ENCODE measurements at places on chromosomes 16 and 17.

DNA sequence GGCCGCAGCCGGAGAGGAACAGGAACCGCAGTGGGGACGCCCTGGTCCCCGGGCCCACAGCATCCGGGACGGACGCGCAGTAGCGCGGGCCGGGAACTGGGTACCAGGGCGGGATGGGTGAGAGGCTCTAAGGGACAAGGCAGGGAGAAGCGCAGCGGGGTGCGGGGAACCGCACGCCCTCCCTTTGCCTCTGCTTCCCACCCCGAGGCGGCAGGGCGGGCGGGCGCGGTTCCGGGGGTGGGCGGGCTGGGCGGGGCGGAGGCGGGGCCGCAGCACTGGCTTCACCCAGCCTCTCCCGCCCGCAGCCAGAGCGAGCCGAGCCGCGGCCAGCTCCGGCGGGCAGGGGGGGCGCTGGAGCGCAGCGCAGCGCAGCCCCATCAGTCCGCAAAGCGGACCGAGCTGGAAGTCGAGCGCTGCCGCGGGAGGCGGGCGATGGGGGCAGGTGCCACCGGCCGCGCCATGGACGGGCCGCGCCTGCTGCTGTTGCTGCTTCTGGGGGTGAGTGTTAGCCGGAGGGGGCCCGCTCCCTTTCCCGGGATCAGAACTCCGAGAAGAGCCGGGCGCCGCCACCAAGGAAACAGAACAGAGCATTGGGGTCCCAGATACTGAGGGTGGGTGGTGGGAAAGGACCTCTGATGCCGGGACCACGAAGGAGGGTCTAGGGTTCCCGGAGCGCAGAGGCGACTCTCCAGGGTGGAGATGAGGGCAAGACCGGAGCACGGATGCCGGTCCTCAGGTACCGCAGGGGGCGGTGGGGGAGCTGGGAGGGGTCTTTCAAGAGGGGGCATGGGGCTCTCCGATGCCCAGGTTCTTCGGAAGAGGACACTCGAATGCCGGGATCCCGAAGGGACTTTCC, at the start of gene NGFR:
TSS of gene NGFR (plus strand) at position 308 of the 856 bp plus-strand sequence. CDS start at position 433, 125 bp downstream.
- DNase-seq, result peak; percentile 28

- DNase-seq, result no peak
Observed at GRCh38 chr17:76948726-76949342, 80.6 kb downstream of the MGAT5B start.

GRCh38 chr16:751152-752006, 9.2 kb upstream of the MSLN start:
- no peak for DNase-seq

- DNase-seq, result no peak
Observed at GRCh38 chr17:50458270-50458669, 10.4 kb downstream of the CHAD start.

DNA sequence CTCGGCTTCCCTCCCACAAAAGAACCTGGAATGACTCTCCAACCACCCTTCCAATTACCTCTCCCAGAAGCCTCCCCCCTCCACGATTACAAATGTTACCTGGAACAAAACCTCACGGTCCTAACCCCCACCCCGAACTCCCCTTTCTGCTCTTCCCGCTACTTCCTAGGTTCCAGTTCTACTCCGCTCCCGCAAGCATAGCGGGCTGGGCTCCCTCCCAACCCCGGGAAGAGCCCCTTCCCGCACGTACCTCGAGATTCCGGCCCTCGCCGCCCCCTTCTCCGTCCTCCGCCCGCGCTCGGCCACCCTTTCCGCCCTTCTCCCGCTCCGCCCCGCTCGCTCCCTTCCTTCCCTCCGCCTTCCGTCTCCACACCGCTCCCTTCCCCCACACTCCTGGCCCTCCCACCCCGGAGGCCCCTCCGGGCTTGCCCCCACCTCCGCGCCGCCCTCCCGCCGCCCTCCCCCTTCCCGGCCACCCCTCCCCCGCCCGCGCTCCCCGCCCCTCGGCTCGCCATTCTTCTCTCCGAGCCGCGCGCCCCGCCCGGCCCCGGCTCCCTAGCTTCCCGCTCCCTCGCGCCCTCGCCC, 457 bp downstream of the CHTF8 start:
- peak; percentile 78 for DNase-seq

DNA sequence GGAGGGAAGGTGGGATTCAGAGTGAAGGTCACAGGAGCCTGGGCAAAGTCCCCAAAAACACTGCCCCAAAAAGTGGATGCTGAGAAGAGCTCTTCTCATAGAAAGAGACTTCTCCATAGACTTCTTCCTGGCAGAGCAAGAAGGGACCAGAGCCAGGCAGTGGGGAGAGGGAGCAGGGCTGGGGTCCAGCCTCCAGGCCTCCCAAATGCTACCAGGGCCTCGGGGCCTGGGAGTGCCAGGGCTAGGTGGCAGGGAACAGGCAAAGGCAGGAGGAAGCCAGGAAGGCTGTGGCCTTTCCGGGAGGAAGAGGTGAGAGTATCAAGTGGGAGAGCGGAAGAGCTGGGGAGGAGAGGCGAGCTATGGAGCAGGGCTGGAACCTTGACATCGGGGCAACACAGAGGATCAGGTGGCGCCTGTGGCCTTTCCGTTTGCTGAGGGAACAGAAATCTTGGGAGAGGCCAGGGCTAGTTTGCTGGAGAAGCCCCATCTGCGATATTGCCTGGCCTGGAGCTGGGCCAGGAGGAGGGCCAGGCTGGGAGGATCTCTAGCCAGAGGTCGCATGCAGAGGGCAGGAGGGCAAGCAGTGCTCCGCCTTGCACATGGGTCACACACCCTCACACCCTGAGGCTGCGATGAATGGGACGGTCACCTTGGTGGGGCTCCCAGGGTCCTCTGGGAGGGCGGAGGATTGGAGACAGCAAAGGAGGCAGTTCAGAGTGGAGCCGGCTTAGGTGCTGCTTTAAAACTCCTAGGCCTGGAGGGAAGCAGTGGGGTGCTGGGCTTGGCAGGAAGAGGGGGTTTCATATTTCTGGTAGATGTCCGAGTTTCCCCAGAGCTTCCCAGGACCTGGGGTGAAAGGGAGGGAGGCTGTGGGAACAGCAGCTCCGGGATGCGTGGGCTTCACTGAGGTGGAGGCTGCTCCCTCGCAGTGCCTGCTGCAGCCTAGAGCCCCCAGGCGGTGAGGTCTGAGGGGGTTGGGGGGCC, 3.4 kb downstream of the SLC16A5 start:
- no peak for DNase-seq

DNA sequence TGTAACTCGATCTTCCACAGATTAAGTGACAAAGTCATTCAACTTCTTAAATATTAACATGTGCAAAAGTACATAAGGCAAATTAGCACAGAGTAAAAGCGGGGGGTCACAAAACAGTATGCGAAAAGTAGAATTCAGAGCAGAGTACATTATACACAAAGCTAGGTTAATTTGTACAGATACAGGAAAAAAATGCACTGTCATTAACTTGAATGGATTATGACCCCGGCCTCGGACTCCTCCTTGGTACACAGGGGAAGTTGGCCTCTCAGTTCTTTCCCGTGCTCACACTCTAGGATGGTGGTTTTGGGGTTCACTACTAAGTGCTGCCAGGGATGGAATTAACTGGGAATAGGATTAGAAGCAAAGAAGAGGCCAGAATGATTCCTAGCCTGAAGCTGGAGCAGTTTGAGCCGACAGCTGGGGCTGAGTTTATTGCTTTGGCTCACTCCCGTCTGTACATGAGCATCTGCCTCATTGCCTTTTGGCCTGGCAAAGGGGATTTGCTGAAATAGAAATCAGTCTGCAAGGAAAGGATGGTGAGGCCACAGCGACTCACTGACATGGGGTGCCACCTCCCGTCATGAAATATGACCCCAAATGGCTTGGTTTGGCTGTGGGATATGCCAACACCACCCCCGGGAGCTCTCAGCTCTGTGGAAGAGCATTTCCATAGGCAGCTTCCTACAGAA, 23.6 kb downstream of the NTN1 start:
- DNase-seq, result no peak

DNA sequence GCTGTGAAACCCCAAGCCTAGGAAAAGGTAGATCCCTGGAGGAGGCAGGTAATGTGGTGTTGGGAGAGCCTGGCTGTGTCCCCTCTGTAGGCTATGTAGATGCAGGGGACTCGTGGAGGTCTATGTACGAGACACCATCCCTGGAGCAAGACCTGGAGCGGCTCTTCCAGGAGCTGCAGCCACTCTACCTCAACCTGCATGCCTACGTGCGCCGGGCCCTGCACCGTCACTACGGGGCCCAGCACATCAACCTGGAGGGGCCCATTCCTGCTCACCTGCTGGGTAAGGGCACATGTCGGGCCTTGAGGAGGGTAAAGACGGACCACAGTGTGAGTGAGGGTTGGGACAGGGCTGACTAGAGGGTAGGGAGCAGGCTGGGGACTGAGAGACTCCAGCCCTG, 12.0 kb downstream of the ACE start:
- no peak for DNase-seq

DNA sequence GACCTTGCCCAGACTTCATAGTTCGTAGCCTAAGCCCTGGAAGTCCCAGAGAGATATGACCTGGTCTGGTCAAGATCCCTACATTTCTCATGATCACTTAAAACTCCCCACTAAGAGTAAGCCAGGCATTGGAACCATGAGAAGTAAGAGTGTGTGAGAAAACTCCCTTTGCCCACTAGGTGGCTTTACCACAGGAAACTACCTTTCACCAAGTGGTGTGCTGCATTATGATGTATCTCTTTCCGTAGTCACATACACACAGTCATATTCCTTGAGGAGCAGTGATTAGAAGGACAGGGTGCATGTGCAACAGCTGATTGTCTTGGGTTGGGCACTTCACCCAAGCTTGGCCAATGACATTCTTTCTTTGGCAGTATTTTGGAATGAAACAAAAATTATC, 639.3 kb downstream of the KCNJ2 start:
- DNase-seq, result no peak

GRCh38 chr16:72066747-72067146, 3.7 kb downstream of the HPR start:
- no peak for DNase-seq

DNA sequence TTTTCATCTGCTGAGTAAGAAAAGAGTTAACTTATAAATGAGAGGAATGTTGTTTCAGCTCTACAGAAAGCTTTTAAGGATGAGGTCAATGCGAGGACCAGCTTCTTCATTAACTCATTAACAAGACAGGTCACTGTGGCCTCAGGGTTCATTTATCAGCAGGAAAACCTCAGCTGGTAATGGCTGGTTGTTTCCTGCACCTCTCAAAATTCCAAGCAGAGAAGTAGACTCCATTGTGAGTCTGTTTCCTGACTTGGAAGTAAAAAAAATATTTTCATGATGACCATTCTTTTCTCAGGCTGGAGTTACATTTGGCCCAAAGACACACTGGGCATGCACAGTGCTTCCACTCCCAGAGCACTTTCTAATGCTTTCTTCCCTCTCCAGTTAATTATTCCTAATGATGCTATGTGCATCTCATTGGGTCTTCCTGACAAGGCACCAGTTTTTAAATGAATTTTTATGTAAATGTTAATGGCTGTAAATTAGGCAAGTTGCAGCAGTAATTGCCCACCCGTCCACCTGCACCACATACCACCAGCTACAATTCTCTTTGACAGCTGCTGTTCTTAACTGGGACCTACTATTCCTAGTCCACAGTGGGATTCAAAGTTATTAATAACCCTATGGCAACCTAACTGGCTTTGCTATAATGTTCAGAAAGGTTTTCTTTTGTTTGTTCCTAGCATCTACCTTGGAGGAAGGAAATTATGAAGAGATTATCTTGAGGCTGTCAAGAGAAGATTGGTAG, 89.5 kb upstream of the BCAR1 start:
- DNase-seq, result no peak

DNA sequence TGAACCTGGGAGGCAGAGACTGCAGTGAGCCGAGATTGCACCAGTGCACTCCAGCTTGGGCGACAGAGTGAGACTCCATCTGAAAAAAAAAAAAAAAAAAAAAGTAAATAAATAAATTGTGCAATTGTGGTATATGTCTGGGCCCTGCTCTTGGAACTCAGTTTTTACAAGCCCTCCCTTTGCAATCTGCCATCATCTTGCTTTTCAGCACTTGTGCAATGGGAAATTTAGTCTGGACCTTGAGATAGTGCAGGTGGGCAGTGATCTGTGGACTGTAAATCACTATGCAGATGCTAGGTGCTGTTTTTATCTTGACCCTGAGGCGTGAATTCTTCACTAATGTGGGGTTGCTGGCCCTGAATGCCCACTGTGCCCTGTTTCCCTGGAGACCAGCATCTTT, 6.5 kb upstream of the RAP1GAP2 start:
- no peak for DNase-seq

DNA sequence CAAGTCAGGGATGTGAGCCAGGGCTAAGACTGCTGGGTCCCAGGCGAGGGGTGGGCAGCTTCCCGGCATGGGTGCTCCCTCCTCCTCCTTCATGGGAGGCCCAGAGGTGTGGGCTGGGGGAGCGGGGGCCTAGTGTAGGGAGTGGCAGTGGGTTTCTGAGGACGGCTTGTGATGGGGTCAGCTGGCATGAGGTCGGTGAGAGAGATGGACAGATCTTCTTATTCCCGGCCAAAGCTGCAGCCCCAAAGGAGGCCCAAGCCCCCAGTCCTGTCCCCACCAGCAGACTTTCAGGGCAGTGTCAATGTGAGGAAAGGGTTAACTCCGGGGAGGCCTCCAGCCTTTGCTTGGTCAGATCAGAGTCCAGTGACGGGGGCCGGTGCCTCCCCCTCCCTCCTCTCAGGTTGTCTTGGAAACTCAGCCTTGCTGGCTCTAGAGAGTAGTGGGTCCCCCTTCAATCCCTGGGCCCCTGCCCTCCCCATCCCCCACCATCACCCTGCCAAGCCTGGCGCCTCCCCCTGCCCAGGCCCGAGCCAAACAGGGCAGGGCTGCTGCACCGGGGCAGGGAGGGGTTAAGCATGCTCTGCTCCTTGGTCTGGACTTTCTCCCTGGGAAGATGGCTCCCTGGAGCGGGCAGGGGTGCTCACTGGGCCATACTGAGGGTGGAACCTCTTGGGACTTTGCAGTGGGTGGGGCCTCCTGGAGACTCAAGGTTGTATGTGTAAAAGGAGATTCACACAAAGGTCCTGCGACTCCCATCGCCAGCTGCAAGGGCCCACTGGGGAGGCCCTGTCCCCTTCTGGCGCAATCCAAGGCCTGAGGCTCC, 12.4 kb downstream of the NAT9 start:
- DNase-seq, result no peak

- no peak for DNase-seq
Observed at GRCh38 chr17:31830971-31831858, 27.8 kb downstream of the COPRS start.
